T-helper 9 cell (primary cell): ENCODE measurements at places on chromosomes 11 and 22.

- no peak for DNase-seq
Measured at GRCh38 chr11:105738251-105738650, 128.4 kb downstream of the GRIA4 start.

- no peak for DNase-seq
Measured at GRCh38 chr11:121524233-121524631, 71.5 kb upstream of the SORL1-AS1 start.

GRCh38 chr11:106001304-106002012 lies 20.6 kb downstream of the MSANTD4 start:
- DNase-seq: no peak

DNA sequence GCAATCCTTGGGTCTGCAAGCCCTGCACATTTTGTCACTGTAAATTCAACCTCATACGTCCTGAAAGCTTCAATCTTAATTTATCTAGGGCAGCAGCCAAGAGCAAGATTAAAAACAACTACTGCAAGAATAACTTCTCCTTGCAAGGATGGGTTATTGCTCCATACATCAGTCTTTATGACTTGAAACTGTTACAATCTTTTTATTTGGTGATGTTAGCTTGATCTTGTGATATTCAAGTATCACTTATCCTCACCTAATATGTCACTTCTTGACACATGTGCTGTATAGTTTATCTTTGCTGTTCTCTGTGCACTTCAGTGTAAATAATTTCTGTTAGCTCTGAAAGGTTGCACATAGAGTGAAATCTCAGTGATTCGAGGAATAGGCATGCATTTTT lies 14.7 kb upstream of the APLP2 start:
- DNase-seq: no peak

GRCh38 chr11:75867778-75868374 lies 52.9 kb downstream of the UVRAG start:
- DNase-seq: peak; percentile 35

DNA sequence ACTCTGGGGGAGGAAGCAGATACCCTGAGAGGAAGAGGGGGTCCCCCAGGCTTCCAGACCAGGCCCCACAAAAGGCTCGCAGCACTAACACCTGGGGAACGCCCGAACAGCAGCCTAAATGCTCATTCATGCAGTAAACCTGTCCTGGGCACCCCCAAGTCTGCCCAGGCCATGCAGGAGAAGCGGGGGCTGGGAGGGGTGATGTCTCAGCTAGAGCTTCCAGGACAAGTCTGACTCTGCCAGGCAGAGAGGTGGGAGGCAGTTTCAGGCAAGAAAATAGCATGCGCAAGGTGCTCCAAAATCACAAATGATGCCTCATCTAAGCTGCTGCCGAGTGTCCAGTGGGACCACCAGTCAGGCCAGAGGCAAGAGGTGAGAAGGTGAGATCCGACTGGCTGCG lies 14.6 kb downstream of the CABP7 start:
- no peak for DNase-seq

DNA sequence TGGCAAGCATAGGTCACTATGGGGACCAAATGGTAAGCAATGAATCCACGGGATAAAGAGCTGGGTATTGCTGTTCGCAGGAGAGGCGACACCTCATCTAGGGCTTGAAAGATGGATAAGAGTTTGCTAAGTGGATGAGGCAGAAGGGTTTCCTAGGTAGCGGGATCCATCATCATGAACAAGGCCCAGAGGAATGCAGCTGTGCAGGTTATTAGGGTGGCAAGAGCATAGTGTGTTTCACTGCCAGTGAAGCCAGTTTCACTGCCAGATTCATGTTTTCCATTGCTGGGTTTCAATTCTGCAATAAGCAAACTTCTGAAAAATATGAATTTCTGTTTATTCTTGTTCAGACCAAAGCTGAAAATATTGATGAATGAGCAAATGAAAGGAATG lies 27.2 kb downstream of the WEE1 start:
- no peak for DNase-seq

- DNase-seq: no peak
Measured at GRCh38 chr11:14835496-14836492, 56.2 kb downstream of the CYP2R1 start.
